ENCODE measurements at places on chromosomes 6 and 20.
A peak's percentile ranks its signal among the peaks of the same experiment; 100 is the strongest.

DNA sequence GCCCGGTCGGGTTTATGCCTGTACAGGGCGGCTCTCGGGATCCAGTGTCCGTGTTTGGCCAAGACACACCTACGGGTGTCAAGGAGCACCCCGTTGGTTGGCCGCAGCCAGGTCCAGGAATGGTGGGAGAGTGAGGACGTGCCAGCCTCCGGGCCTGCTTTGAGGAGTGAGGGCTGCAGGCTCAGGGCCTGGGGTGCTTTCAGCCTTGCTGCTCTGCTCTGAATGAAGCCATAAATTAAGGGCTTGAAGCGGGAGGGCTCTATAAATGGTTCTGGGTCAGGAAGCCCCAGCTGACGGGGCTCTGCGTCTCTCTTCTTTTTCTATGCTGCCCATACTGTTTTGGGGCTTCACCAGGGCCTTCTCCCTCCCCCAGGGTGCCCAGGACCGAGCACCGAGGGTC lies 15.1 kb downstream of the GATA5 start:
- DNase-seq, result no peak

GRCh38 chr6:105359419-105360370 lies 43.2 kb downstream of the PREP start:
- no peak for DNase-seq

DNA sequence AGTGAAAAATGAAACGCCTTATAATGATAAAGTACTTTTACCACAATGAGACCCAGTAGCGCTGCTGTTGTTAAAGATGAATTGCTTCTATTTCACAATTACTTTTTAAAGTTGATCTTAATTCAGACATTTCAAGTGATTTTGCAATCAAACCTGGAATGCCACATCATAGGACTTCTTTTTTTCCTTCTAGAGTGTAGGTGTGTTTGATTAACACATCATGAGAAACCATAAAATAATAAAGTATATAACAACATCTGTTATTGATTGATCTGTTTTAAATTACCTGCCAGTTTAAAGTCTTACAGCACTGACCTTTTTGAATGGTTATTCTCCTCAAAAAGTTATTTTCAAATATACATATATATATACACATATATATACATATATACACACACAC lies 38.6 kb downstream of the HEBP2 start:
- DNase-seq, result no peak

DNA sequence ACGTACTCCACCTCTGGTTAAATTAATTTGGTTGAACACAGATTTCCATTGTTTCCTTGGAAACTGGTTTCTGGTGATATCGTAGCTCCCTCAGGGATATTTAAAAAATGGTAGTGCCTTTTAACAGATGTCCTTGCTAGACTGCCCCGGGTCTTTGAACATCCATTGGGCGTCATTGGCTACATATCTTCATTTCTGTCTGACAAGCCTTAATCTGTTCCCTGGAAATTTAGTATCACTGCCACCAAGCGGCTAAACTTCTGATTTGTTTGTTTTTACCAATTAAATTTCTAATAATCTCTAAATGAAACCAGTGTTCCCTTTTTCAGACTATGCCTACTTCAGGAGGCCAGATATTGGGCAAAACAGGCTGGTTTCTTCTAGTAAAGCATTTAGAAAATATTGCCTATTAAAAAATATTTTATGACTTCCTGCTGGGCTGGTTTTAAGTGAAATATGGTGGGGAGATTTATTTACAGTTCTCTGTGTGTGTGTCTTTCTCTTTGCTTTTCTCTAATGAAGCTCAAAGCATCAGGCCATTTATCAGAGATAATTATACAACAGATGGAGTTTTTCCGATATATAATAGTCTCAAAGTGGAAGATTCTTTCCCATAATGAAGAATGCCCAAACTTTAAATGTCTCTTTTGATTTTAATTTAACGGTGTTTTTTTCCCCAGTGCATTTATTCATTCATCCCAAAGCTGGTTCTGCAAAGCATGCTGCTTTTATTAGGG lies 249.5 kb downstream of the ZFAND3 start:
- no peak for DNase-seq

- DNase-seq, result no peak
These were observed 13.3 kb downstream of the SLA2 start for GRCh38 chr20:36632487-36633284.

DNA sequence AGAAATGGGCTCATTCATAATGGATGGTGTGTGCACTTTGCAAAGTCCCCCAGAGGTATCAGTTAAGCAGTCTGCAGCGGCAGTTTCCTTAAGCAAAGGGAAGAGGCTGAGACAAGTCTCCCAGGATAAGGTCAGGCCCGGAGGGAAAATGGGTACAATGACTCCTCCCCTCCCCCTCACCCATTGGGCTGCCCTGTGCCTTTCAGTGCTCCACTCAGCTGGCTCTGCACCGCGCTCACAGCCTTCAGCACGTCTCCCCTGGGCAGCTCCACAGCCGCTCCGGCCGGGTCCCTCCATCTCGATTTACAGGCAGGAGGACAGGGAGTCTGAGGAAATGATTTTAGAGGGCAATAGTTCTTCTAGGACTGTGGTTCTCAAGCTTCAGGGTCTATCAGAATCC lies 264.8 kb downstream of the LRFN2 start:
- no peak for DNase-seq

- DNase-seq, result peak; percentile 52
These were observed 54.3 kb downstream of the MYLIP start for GRCh38 chr6:16183187-16183664.

DNA sequence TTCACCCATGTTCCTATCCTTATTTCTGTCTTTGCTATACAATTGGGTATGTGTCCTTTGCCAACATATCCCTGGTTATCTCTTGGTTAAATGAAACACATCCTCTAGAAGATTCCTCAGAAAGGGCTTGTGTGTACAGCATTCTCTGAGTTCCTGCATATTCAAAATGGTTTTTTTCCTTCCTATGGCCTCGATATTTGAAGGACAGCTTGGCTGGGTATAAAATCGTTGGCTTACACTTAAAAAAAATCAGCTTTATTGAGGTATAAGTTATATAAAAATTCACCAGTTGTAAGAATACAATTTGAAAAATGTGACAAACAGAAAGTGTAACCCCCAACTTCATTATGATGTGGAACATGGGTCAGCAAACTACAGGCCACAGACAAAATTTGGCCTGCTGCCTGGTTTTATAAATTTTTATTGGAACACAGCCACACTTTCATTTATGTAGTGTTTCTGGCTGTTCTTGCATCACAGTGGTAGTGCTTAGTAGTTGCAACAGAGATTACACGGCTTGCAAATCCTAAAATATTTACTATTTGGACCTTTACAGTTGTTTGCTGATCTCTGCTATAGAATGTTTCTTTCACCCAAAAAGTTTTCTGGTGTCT lies 16.7 kb downstream of the PCMT1 start:
- no peak for DNase-seq

- DNase-seq, result no peak
These were observed 2.2 kb downstream of the TBC1D20 start for GRCh38 chr20:460180-460579.

DNA sequence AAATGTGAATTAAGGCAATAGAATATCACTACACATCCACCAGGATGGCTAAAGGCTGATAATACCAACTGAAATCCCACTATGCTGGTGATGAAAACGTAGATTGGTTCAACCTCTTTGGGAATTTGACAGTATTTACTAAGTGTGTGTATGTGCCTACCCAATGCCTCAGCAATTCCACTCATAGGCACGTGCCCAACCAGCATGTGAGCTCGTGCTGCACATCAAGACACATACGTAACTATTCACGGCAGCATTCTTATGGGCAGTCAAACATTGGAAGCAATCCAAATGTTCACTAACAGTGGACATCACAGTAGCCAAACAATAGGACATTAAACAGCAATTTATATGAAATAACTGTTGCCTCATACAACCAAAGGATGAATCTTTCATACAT lies 15.7 kb upstream of the AFDN start:
- DNase-seq, result no peak

- DNase-seq, result no peak
These were observed 114.8 kb downstream of the PHF3 start for GRCh38 chr6:63750400-63750799.

DNA sequence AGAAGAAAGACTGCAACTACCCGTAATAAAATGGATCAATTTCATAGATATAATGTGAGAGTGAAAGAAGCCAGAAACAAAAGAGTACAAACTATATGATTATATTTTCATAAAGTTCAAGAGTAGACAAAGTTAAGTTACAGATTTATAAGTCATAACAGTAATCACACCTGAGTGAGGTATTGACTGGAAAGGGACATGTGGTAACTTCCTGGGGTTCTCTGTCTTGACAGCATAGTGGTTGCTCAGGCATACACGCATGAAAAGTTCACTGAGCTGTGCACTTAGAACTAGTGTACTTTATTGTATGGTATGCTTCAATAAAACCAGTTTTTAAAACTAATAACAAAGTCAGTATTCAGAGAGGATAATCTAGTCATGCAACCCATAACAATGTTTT lies 653.6 kb downstream of the EPM2A start:
- no peak for DNase-seq

DNA sequence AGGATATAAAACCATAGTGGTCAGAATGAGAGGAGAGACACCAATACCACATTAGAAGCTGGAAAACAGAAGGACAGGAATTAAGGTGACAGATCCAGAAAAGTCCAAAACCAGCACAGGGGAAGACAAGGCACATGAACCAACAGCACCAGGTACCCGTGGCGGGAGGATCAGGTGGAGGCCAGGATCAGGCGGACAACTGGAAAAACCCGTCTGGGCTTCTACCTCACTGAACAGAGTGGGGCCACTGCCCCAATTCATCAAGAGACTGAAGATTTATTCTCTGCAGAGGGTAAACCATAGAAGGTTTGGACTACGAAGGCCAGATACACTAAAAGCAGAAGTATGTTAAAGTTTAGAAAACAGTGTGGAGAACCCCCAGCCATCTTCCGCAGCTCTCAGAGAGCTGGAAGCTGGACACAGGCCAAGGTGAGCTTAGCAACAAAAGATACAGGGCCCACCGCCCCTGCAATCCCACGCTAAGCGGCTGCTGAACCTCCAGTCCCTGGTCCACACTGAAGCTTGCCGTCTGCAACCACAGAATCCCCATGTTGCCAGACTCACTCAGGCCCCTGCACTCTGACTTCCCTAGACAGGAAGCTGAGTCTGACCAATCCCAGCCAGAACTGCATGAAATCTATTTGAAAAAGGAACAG lies 29.9 kb downstream of the ABHD12 start:
- no peak for DNase-seq

GRCh38 chr20:47740121-47740861 lies 45.0 kb downstream of the SULF2 start:
- DNase-seq, result no peak

DNA sequence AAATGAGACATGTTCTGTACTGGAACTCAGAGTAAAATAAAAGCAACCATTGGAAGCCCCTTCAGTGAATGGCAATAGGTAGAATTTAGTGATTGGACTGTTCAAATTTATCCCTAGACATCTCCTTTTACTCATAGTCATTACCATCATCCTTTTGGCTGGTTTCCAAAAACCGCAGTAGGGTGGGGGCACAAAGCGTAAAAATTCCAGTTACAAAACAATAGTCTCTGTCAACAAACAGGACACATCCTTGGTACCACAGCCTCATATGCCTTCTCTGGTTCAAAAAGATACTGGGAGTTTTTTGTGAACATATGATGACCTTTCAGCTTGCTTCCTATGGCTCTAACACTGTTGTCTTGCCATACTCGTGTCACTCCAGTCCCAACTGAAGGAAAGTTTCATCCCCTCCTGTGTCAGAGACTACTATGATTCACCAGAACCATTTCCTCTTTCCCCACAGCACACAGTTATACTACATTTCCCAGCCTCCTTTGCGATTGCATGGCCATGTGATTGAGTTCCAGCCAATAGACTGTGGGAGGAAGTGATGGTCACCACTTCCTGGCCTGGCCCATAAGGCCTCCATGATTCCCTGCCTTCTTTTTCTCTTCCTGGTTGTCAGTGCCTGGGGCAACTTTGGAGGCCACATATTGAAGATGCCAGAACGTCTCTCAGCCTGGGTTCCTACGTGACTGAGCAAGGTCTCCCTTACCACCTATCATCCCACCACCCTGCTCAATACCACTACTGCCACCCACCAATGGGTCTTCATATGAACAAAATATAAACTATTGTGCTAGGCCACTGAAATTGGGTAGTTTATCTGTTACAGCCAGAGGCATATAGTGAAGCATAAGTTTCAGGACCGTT lies 162.4 kb downstream of the ID4 start:
- peak; percentile 36 for DNase-seq

- peak; percentile 34 for DNase-seq
These were observed 107.7 kb upstream of the RALGAPA2 start for GRCh38 chr20:20820104-20820503.

DNA sequence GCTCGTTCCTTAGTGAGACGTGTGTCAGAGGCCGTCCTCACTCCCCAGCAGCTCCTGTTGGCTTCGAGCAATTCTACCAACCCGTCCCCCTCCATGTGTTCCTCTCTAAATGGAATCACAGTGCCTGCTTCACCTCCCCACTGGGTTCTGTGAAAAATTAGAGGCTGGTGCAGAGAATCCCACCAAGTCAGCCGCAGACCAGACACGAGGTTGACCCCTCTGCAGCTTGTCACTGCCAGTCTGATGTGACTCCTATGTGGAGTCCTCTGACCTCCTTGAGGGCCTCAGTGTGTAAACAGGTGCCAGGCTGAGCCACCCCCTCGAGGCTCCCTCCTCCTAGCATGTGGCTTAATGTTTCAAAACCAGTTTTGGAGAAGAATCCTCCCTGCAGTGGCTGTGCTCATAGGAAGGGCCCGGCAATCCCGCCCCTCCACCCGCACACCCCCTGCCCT lies 12.6 kb upstream of the IRF4 start:
- DNase-seq, result no peak

- no peak for DNase-seq
These were observed 72.6 kb downstream of the C6orf52 start for GRCh38 chr6:10621847-10622246.
